ENCODE measurements at places on chromosomes 13 and 19.

DNA sequence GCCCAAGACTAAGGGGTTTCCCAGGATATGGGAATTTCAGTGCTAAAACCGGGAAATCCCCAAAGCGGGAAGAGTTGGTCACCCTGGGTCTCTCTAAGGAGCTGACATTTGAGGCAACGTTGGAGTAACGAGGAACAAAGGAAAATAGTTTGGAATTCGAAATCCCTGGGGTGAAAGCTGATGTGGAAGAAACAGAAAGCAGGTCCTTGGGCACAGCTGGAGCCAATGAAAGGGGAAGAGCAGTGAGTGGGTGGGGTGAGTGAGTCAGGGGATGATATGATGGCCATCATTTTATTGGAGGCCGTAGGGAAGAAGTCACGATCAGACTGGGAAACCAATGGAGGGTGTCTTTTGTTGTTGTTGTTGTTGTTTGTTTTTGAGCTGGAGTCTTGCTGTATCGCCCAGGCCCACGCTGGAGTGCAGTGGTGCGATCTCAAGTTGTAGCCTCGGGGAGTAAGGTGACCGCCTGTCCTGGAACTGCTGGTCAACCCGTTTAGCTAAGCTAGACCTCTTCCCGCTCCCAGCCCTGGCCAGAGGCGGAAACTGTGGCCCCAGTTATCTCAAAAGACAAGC is 3.4 kb upstream of the RFX2 start:
- no peak for DNase-seq

DNA sequence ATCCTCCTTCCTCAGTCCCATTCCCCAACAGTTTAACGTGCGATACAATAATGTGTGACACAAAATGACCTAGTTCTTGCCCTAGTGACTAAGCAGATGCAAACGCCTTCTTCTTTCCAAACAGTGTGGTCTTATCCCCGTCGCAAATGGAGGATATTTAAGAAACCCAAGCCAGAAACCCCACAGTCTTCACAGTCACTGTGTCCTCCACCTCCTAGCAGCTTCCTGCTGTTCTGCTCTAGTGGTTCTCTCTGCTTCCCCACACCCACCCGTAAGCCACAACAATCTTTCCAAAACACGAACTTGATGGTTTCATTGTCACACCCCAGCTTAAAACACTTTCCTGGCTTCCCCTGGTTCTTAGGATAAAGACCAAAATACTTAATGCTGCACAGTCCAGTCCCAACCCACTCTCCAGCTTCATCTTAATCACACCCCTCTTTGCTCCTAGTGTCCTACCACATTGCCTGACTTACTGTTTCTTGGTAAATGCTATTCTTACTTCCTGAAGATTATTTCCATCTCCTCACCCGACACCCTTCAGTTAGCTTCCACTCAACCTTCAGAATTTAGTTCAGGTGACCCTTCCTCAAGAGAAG is 32.3 kb downstream of the ITM2B start:
- DNase-seq, result no peak

GRCh38 chr19:54029930-54030490 is 33.7 kb downstream of the VSTM1 start:
- DNase-seq, result peak; percentile 31

- DNase-seq, result no peak
Observed at GRCh38 chr19:55232286-55232602, 3.7 kb upstream of the TMEM86B start.

- DNase-seq, result no peak
Observed at GRCh38 chr19:39813264-39813993, 20.5 kb downstream of the DYRK1B start.

DNA sequence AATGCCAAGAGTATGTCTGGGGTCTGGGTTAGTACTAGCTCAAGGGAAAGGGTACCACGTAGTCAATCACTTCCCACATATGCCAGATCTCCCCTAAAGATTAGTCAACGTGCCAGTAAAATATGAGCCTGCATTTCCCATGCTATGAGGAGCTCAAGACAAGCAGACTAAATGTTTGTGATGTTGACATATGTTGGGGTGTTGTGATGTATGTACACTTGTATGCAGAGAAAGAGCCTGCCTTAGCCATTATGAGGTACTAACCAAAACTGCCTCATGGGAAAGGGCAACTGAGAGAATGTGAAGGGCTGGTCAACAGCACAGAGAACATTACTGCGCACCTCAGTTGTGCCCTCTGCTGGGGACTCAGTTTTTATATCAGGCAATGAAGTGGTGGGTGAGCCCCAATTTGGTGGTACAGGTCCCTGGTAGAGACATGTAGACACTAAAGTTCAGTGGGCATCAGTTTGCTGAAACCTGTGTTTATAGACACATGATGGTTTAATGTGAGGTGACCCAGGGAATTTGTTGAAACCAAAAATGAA is 287.0 kb downstream of the DCT start:
- no peak for DNase-seq

GRCh38 chr13:41587490-41587889 is 130.1 kb downstream of the RGCC start:
- peak; percentile 10 for DNase-seq

DNA sequence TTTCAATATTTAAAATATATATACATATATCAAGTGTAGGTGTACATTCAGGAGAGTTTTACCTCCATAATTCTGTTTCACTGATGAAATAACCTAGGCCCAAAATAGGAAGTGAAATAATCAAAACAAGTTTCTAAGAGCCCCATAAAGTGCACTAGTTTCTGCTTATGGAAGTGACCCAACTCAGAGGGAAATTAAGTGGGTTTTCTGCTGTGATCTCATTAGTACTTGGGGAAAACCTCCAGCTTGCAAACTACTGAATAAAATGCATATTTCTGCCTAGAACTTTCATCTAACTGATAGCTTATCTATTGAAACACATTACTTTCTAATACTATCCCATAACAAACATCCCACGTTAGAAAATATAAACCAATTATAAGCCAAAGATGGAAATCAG is 45.4 kb upstream of the MIR17HG start:
- DNase-seq, result no peak

GRCh38 chr19:40286971-40287421 is 1.9 kb upstream of the AKT2 start:
- no peak for DNase-seq

- no peak for DNase-seq
Observed at GRCh38 chr13:47829690-47830089, 171.4 kb downstream of the SUCLA2 start.

- no peak for DNase-seq
Observed at GRCh38 chr13:30037306-30037705, 186.9 kb upstream of the UBL3 start.

- peak; percentile 51 for DNase-seq
Observed at GRCh38 chr19:41595258-41595889, 19.4 kb downstream of the CEACAM21 start.

- no peak for DNase-seq
Observed at GRCh38 chr19:20250121-20250520, 83.1 kb downstream of the ZNF486 start.

- no peak for DNase-seq
Observed at GRCh38 chr19:55697069-55697440, 22.0 kb downstream of the EPN1 start.

- no peak for DNase-seq
Observed at GRCh38 chr13:69595181-69595580, 512.4 kb upstream of the ATXN8OS start.

DNA sequence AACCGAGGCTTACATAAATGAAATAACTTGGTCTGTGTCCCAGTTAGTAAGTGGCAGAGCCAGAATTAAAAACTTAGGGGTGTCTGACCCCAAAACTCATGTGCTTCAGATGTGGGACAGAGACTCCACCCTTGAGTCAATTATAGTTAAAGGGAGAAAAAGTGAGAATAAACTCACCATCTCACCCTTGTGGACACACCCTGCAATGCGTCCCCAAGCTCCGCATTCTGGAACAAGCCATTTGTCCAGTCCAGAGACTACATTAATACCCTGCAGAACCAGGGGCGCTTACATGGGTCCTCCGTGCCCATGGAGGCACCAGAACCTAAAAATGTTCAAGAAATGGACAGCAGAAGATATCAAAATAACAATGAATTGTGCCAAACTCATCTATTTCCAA is 207.0 kb upstream of the ZNF507 start:
- no peak for DNase-seq

DNA sequence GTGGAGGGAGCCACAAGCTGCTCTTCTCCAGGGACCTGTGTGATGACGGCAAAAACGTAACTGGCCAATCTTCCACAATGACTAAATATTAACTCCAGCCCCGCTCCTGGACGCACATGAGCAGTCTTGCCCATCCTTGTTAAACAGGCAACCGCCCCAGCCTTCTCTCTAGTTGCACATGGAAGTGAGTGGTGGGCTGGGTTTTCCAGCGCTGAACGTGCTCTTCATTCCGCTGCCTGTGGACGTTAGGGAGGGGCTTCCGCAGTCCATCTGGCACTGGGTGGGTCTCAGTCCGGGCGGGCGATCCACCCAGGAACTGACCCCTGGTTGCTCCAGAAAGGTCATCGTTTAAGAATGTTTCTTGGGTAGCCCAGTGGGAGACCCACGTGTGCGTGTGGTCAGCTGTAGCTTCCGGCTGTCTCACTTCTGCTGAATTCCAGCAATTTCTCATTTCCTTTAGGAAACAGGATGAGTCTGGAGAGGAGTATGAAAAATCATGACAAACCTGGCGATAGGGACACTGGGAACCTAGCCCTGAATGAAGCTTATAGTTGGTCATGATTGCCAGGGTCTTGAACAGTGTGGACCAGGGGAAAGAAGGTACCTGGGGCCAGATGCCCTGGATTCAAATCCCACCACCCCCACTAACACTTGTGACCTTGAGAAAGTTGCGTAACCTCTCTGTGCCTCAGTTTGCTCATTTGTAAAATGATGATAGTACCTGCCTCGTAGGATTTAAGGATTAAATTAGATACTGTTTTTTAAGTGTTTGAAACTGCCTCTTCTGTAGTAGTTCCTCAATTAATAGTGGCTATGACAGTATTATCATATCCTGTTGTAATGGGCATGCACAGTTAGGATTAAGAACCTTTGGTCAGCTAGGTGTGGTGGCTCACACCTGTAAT is 92.6 kb downstream of the SIPA1L3 start:
- DNase-seq, result no peak

GRCh38 chr13:107244241-107244640 is 676.3 kb upstream of the ARGLU1 start:
- no peak for DNase-seq

GRCh38 chr19:55161571-55162322 is 4.2 kb upstream of the TNNI3 start:
- no peak for DNase-seq

DNA sequence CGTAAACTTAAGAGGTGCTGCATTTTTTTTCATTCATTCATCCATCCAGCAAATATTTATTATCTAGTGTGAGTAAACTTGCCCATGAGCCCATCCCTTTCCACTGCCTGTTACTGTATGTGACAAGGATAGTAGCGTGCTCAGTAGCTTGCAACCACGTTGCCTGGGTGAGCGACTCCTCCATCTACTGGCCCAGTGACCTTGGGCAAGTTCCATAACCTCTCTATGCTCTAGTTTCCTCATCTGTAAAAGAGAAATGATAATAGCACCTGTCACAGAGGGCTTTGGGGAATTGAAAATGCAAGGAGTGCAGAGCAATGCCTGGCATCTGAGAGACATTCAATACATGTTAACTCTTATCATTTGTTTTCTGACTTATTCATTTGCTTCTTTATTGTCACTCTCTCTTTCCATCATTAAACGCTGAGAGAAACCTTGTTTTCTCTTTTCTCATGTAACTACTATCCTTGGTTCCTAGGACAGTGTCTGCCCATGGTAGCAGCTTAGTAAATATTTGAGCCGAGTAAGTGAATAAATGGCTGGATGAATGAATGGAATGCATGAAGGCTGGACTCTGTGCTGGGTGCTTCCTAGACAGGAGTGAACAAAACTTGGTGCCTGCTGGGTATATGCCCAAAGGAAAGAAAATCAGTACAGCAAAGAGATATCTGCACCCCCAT is 19.9 kb downstream of the LRCH1 start:
- DNase-seq, result no peak

GRCh38 chr13:31670831-31671617 is 68.3 kb upstream of the RXFP2 start:
- DNase-seq, result no peak

DNA sequence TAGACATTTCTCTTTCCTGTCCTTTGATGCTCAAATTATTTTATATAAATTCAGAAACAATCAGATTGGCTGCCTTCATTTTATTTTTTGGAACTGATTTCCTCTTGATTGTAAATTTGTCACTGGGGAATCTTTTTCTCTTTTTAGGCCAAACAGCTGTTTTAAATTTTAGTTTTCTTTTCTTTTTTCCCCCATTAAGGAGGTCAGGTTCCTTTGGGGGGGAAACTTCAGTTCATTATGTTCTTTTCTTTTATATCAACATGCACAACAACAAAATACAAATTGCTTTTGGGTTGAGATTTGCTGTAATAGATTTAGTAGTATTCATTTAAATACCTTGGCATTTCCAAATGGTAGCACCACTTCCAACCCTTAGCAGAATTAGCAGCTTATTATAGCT is 264.8 kb upstream of the SPRY2 start:
- no peak for DNase-seq

DNA sequence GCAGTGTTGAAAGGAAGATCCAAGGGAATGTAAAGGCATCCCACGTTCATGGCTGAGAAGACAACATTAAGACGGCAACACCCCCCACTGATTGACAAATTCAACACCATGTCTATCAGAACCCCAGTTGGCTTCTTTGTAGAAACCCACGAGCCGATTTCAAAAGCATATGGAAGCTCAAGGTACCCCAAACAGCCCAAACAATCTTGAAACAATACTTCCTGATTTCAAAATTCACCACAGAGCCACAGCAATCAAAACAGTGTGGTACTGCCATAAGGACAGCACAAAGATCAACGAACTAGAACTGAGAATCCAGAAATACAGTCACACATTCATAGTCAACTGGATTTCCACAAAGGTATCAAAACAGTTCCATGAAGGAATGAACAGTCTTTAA is 6.2 kb downstream of the MIER2 start:
- no peak for DNase-seq

DNA sequence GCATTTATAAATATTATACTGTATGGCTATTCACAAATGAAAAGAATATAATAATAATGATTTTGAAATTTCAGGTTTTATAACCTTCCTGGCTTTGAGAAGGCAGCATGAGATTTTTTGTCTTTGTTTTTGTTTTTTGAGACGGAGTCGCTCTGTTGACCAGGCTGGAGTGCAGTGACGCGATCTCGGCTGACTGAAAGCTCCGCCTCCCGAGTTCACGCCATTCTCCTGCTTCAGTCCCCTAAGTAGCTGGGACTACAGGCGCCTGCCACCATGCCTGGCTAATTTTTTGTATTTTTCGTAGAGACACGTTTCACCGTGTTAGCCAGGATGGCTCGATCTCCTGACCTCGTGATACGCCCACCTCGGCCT is 64.1 kb downstream of the ZNF429 start:
- no peak for DNase-seq

GRCh38 chr19:29505097-29505824 is 20.5 kb upstream of the VSTM2B start:
- no peak for DNase-seq

- no peak for DNase-seq
Observed at GRCh38 chr13:33940256-33940655, 122.3 kb downstream of the RFC3 start.

DNA sequence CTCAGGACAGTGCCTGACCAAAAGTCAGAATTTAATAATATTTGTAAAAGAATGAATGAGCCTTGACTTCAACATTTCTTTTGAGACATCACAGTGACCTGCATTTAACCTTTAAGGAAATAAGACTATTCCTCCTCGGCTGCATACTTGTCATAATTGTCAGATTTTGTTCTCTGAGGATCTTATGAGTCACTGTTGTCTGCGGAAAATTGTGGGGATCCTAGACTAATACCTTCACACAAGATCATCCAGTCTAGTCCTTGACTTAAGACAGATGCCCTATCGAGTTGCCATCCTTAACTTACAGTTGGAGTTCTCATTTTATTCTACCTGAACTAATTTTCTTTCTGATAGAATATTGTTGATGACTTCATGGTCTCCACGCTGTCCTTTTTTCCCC is 198.4 kb downstream of the DLEU7 start:
- no peak for DNase-seq
